ENCODE measurements at places on chromosomes 7 and 10. TPM values are rescaled to one million over a fixed set of nuclear protein-coding genes. Genes with fewer than 3 reads are reported as not detected.

GRCh38 chr7:107754642-107755041, 10.7 kb downstream of the CBLL1 start:
- DNase-seq: no peak

- peak; percentile 80 for DNase-seq
Measured at GRCh38 chr10:101272229-101272868, 43.1 kb upstream of the LBX1 start.

DNA sequence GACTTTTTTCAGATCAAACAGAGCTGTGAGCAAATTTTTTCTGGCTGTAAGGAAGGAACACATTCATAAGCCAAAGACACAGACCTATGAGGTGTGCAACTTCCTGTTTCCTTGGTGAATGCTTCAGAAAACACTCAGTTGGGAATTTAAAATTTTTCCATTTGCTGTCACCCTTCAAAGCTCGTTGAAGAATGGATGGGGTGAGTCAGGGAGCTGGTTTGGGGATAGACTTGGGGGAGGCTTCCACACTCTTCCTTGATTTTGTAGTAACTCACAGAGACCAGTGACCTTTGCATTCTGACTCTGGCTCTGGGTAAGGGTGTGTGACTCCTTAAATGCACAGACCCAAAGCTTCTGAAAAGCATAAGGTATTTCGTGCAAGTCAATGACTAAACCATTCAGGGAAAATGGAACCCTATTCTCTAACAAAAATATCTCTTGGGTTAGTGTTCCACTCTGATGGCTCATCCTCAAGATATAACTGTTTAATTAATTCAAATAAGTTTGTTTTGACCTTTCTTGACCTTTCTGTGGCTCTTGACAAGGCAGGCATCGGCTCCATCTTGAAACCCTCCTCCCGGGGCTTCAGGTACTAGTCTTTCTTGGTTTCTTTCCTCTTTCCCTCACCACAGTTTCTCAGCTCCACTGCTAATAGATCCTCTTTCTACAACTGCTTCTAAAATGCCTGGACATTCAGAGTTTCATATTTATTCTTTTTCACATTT, 227.8 kb upstream of the INHBA start:
- DNase-seq: no peak

- no peak for DNase-seq
Measured at GRCh38 chr7:132002343-132002968, 446.0 kb upstream of the PODXL start.

DNA sequence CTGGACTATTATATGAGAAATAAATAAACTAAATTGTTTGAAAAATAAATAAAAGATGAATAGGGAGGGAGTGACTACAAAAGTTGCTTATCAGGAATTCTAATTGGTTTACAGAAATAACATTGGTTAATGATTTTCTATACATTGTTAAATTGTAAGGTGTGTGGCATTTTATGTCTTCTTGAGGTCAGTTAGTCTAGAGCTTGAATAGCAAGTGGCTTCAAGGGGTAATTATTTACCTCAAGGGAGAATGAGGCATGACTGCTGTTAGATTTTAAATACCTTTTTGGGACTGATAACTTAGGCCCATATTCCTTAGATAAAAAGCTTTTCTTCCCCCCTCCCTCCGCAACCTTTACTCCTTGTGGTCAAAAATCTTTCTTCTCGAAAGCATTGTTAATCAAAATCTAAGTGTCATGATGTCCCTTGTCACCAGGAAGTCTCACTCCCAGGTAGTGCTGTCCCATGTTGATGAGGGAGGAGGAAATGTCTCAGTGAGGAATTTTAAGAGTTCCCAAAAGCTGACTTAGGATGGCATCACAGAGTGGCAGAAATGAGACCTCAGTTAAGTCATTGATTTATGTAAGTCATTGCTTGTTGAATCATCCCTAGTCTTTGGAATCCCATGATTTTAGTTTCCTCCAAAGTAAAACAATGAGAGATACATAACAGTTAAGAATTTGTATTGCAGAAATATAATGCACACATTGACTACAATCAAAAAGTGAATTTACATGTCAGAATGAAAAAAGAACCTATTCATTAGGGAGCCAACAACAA, 71.5 kb downstream of the MAPK8 start:
- no peak for DNase-seq

- DNase-seq: peak; percentile 26
Measured at GRCh38 chr10:103241262-103242011, 4.2 kb upstream of the RPEL1 start.

DNA sequence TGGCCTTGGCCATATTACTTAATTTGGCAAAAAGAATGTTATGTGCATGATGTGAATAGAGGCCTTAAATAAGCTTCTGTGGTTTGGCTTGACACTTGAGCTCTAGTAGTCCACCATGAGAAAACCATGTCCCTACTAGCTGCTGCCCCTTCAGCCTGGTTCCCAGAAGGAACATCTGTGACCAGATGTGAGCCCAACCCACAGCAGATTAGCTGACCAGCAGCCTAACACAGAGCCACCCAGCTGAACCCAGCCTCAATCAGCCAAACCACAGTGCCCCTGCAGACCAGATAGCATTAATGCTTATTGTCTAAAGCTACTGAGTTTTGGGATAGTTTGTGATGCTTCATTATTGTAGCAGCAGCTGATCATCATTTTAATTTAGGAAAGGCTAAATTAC, 16.6 kb downstream of the JAZF1 start:
- DNase-seq: no peak

DNA sequence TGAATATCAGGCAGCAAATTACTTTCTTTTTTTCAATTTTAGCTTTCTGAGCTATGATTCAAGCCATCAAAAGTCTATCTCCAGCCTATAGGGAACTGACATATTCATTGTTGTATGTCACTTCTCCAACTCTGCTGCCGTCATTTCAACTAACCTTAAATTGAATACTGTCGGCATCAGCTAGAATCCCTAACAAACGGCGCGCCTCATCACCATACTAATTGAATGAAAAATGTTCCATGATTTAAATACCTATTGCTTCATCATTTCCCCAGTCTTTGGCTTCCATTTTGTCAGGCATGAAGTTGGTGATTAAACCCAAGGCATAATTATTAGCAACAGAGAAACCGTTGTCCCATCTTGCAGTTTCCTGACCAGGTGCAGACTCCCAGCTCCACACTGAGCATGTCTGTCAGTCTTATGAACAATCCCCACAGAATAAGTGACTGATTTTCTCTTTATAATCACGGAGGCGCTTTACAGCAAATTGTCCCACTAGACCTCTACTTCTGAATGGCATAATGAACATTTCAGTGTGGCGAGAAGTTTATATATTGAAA, 83.5 kb upstream of the NPY start:
- no peak for DNase-seq

- DNase-seq: no peak
Measured at GRCh38 chr7:77420986-77421672, 5.0 kb upstream of the GSAP start.

GRCh38 chr7:78438433-78438832, 639.9 kb downstream of the PHTF2 start:
- DNase-seq: no peak

- DNase-seq: no peak
Measured at GRCh38 chr7:141960687-141961422, 12.7 kb downstream of the TAS2R38 start.

- no peak for DNase-seq
Measured at GRCh38 chr7:37663693-37664092, 19.9 kb upstream of the GPR141 start.

DNA sequence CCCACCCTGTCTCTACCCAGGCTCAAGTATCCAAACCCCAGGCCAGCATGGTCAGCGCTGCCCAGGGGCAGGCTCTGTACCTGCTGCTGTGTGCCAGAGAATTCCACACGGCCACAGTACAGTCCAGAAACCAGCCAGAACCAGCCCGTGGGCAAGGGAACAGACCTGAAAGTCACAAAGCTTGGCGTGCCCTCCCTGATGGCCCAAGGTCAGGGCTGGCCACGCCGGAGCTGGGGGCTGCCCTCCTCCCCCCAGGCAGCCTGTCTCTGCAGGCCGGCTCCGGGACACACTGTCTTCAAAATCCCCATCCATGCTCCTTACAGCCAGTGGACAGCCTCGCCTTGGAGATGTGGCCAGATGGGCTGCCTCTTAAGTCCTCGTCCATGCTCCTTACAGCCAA, 78.4 kb downstream of the CTBP2 start:
- DNase-seq: no peak

DNA sequence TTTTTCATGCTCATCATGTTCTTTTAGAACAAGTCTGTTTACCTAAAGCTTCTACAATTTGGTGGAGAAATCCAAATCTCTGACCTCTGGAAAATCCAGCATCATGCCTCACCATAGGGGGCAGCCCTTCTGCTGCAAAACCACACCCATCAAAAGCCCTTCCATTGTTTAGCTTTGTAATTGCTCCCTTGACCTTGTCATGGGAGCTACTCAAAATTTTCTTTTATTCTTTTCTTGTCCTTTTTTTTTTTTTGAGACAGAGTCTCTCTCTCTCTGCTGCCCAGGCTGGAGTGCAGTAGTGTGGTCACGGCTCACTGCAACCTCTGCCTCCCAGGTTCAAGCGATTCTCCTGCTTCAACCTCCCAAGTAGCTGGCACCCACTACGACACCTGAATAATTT, 234.4 kb downstream of the NEBL start:
- no peak for DNase-seq

- no peak for DNase-seq
Measured at GRCh38 chr10:128092454-128092853, 33.8 kb downstream of the MKI67 start.

GRCh38 chr10:69835233-69835632, 33.5 kb downstream of the COL13A1 start:
- DNase-seq: no peak

DNA sequence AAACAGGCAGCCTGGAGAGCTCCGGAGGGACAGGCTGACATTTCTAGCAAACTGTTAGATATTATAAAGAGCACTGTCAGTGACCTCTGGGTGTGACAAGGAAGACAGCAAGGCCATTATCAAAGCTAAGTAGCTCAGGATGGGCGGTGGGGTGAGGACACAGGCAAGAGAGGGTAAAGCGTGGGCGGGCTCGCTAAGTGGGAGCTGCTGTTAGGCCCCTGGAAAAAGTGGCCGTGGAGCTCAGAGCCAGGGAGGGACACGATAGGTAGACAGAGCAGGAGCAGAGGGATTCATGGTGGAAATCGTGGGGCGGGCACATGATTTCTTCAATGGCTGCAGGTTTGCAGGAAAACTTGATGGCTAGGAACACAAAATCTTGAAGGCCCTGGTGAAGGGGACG, 51.4 kb upstream of the NPS start:
- no peak for DNase-seq

- no peak for DNase-seq
Measured at GRCh38 chr7:73717991-73718405, 1.5 kb downstream of the STX1A start.

- DNase-seq: no peak
Measured at GRCh38 chr7:8143151-8143874, 118.7 kb downstream of the ICA1 start.

DNA sequence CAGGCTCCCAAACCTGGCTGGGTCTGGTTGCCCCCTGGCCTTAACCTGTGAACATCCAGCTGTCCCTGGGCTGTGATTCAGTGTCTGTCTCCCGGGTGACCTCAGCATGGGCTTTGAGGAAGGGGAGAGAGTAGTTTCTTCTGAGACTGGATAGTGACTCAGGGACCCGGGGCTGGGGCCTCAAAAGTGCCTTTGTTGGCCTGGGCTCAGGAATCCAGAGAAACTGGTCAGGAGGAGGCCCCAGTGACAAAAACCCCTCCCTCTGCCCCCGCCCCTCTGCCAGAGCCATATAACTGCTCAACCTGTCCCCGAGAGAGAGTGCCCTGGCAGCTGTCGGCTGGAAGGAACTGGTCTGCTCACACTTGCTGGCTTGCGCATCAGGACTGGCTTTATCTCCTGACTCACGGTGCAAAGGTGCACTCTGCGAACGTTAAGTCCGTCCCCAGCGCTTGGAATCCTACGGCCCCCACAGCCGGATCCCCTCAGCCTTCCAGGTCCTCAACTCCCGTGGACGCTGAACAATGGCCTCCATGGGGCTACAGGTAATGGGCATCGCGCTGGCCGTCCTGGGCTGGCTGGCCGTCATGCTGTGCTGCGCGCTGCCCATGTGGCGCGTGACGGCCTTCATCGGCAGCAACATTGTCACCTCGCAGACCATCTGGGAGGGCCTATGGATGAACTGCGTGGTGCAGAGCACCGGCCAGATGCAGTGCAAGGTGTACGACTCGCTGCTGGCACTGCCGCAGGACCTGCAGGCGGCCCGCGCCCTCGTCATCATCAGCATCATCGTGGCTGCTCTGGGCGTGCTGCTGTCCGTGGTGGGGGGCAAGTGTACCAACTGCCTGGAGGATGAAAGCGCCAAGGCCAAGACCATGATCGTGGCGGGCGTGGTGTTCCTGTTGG, at the start of gene CLDN4:
TSS of gene CLDN4 (plus strand) at position 316 of the 903 bp plus-strand sequence. CDS start at position 522, 206 bp downstream.
- DNase-seq: no peak

- no peak for DNase-seq
Measured at GRCh38 chr10:93138113-93138870, 64.6 kb downstream of the CYP26A1 start.

Gene STK31
- 1.5 TPM for total RNA-seq

Gene GHRHR
- 4.3 TPM for total RNA-seq

Gene OR2A42
- 0.45 TPM for total RNA-seq

All from cerebellum (tissue), 4 donors.